Activated naive CD4-positive, alpha-beta T cell treated with Interleukin-2 at 50 U/mL for 16 hours (primary cell): ENCODE measurements at places on chromosomes 11 and 22.

- no peak for DNase-seq
Measured at GRCh38 chr22:35561796-35562526, 21.3 kb downstream of the RASD2 start.

DNA sequence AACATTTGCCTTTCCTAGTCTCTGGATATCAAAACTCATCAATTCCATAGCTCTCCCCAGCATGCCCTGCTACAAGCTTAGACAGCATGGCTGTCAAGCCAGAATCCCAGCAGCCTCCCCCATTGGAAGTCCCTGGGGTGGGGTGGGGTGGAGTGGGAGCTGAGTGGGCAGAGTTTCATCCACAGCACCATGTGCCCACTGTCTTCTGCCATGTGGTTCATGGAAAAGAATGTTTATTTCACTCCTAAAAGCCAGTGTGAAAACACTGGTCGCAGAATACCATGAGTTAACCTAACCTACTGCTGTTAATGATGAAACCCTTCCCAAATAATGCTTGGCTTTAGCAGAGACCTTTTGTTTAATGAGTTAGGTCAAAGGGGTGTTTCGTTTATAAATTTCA is 80.2 kb upstream of the KIRREL3 start:
- DNase-seq, result no peak

GRCh38 chr11:58628446-58628845 is 6.0 kb downstream of the CNTF start:
- no peak for DNase-seq

DNA sequence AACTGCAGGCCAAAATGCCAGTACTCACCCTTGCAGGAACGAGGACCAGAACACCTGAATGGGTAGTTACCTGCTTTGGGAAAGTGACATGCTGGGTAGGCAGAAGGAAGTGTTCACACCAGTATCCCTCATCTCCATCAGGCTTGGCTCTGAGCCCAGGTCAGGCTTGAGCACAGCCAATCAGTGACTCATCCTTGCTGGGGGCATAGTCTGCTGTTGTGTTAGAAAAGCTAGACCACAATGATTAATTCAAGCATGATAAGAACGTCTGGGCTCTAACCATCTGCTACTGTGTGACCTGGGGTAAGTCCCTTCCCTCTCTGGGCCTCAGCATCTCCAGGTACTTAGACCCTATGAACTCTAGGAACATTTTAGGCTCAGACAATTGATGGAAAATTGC is 450.4 kb downstream of the MIAT start:
- DNase-seq, result no peak

GRCh38 chr22:37283393-37283937 is 1.2 kb downstream of the CYTH4 start:
- peak; percentile 40 for DNase-seq

DNA sequence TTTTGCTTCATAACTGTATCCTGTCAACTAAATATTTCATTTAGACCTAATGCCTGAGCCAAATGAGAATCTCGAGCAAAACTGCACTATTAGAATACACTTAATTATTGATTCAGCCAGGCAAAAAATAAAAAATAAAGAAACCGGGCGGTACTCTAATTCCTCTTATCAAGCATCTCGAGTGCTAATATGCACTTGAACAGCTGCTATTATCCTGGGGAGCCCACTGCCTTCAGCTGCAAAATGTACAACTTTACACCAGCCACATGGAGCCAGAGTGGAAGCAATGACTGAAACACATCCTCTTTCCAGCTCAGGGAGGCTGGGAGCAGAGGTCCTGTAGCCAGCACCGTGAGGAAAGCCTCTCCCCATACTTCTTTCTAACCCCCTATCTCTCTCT is 390.0 kb upstream of the CADM1 start:
- DNase-seq, result no peak

- DNase-seq, result peak; percentile 22
Measured at GRCh38 chr11:111417011-111417765, 38.1 kb upstream of the POU2AF1 start.

- no peak for DNase-seq
Measured at GRCh38 chr22:30301995-30302809, 12.9 kb upstream of the CASTOR1 start.

DNA sequence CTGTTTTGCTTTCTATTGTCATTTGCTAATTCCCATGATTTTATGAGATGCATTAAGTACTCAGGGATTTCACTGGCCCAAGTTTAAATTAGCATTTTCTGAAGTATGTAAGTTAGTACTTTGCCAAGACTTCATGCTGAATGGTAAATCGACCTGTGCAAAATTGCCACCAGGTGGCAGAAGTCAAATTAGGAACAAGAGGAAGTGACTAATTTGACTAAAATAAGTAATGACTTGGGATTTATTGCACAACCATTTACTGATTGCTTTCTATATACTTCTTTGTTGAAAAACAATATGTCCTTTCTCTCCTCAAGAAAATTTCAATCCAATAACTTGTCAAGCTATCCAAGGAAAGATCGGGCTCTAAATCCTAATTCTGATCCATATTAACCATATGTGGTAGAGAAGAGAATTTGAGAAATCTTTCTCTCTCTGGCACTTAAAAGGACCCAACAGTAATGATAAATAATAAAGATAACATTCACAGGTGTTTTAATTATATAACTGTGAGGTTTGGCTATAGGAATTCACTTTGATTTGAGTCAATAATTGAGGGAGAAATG is 253.7 kb upstream of the CHORDC1 start:
- DNase-seq, result peak; percentile 11

- DNase-seq, result no peak
Measured at GRCh38 chr22:24370401-24370800, 57.0 kb upstream of the ADORA2A start.

- DNase-seq, result peak; percentile 50
Measured at GRCh38 chr11:121482231-121483129, 29.7 kb upstream of the SORL1-AS1 start.

DNA sequence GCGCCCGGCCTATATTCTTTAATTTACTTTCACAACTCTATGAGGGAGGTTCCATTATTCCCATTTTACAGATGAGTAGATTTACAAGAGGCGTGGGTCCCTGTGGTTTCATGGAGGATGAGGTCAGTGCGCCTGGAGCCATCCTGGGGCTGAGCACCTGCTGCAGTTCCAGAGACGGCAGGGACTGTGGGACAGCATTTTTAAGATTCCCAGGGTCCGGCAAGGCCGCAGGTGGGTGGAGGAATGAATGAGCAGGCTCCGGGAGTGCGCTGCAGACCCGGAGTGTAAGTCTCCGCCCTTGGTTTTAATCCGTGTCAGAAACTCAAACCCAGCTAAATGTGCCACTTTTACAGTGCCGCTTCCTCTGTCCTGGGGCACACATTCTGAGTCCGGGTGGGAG is 4.1 kb upstream of the CHRM1 start:
- DNase-seq, result no peak

- no peak for DNase-seq
Measured at GRCh38 chr11:67354075-67355022, 1.0 kb upstream of the POLD4 start.

- no peak for DNase-seq
Measured at GRCh38 chr22:44667276-44667675, 34.7 kb upstream of the PRR5 start.

- DNase-seq, result no peak
Measured at GRCh38 chr11:97409141-97409540, 1019.3 kb downstream of the JRKL start.

DNA sequence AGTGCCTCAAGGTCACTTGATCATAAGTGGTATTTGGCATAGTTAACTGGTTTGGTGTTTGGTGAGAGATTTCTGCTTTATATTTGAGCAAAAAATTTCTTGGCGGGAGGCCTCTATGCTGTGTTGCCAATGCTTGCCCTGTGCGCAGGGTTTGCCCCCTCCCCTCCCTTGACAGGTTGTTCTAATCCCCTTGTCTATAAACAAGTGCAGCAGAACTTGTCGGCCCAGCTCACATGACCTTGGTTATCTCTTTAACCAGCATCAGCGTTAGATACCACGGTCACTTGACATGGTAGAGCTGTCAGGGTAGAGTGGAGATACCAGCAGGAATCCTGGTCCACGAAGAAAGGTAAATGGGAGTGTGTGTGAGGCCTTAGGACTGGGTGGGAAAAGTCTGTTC is 35.6 kb downstream of the MARK2 start:
- DNase-seq, result no peak

- DNase-seq, result no peak
Measured at GRCh38 chr11:95821640-95822039, 31.3 kb downstream of the CEP57 start.

- no peak for DNase-seq
Measured at GRCh38 chr11:36374726-36375125, 78.6 kb downstream of the PRR5L start.

GRCh38 chr11:28529540-28530410 is 421.6 kb downstream of the METTL15 start:
- DNase-seq, result no peak

DNA sequence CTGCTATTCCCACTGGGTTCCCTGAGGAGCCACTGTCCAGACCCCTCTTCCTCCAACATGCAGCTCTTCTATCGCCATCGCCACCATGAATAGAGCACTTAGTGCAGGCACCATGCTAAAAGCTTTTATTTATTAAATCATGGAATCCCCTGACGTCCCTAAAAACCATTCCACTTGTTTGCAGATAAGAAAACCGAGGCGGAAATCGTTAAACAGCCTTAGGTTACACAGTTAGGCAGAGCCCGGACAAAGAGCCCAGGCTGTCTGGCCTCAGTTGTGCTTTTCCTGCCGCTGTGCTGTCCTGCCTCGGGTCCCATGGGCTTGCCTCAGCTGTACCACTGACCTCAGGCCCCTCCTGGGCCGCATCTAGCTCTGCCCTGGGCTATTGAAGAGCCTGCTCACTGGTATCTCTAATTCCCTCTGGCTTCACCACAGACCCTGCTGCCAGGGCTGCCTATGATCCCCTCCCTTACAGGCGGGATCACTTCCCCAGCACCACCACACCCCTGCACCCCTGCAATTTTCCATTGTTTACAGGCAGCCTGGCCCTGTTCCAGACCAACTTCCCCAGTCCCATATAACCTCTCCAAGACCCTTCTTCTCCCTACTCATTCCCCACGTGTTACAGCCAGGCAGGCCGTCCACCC is 13.0 kb upstream of the TUB start:
- no peak for DNase-seq

- DNase-seq, result no peak
Measured at GRCh38 chr22:43835736-43836135, 23.6 kb upstream of the EFCAB6 start.

DNA sequence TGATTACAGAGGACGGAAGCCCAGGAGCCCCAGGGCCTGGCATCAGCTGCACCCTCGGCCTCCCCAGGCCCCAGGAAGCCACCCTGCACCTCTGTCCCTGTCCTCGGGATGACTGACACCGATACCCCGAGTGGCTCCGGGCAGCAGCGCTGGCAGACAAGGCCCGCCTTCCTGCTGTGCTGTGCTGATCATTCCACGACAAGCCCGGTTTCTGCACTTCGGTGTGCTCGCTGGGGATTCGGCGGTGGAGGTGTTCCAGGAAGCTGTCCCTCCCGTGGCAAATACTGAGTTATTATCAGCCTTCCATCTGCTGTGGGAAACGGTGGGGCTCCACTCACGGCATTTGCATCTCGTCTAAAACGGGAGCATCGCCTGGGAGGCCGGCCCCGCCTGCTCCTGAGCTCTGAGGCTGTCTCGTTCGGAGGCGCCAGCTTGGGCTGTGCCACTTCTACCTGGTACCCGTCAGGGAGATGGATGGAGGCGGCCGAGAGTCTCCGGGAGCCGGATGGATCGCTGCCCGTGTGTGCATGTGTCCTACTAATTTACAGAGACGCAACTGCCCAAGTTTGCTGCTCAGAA is 506.1 kb downstream of the BRD1 start:
- DNase-seq, result no peak
